Endothelial cell (in vitro differentiated cells): ENCODE measurements at places on chromosomes 11 and 22.
A peak's percentile ranks its signal among the peaks of the same experiment; 100 is the strongest.

- peak; percentile 34 for DNase-seq
Observed at GRCh38 chr11:65116370-65117205, 913 bp downstream of the ZNHIT2 start.

DNA sequence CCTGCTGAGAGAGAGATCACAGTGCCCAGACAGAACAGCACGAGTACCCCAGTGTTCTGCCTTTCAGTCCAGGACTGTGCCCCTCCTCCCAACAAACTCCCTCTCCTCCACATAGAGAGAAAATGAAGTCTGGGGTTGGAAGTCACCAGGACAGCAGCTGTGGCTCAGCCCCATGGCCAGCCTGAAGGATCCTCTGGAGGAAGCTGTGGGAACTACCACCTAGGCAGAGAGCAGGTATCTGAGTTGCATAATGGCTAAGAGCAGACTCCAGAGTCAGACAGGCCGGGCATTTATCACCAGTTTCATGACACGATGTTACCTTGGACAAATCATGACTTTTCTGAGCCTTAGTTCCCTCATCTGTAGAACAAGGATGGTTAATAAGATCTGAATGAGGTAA, 61.2 kb upstream of the RRAS2 start:
- no peak for DNase-seq

DNA sequence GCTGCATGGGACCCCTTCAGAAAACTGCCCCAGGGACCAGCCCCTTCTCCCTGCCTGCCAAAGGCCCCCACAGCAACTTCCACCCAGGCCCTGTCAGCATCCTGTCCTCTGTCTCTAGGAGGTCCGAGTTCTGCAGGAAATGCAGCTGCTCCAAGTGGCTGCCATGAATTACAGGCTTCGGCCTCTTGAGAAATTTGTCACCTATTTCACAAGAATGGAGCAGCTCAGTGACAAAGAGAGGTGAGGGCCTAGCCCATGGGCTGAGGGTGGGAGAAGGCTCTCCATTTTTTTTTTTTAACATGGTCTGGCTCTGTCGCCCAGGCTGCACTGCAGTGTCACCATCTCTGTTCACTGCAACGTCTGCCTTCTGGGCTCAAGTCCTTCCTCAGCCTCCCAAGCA, 7.3 kb downstream of the RGL4 start:
- no peak for DNase-seq

DNA sequence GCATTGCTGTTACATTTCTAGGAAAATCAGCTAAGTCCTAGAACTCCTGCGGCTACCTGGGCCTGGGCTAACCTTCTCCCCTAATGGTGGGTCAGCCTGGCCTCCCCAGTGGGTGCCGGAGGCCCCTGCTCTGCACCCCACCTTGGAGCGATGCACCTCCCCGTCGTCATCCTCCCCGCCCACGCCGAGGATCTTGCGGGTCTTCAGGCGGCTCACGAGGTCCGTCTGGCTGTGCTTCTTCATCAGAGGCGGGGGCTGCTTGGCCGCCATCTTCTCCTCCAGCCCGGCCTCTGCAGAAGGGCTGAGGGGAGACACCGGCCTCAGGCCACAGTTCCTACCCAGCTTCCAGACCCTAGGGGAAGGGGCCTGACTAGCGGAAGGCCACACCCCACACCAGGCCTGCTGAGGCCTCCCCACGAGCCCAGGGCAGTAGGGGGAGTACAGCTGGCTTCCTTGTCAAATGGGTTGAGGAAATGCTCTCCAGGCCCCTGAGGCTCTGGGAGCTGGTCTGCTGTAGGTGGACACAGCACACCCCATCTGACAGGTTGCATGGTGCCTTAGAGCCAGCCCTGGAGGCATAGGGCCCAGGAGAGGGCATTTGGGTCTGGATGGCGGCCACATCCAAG, 12.5 kb downstream of the TP53I11 start:
- no peak for DNase-seq

GRCh38 chr11:134939905-134940304, 527.9 kb upstream of the B3GAT1 start:
- peak; percentile 67 for DNase-seq

DNA sequence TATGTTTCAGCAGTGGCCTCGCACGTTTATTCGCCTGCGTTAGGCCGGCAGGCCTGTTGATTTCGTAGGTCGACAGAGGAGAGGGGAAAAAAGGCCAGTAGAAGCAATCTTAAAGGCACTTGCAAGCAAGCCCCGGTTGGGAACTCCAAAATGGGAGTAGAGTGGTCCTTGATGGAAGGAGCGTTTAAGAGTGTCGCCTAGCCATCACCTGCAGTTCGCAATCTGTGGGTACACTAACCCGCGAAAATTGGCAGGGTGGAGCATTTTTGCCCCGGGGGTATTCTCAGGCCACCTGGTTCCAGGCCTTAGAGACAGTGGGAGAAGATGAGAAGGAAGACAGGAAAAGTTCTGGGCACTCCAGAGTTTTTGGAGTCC, 1.1 kb downstream of the EWSR1 start:
- DNase-seq, result no peak

DNA sequence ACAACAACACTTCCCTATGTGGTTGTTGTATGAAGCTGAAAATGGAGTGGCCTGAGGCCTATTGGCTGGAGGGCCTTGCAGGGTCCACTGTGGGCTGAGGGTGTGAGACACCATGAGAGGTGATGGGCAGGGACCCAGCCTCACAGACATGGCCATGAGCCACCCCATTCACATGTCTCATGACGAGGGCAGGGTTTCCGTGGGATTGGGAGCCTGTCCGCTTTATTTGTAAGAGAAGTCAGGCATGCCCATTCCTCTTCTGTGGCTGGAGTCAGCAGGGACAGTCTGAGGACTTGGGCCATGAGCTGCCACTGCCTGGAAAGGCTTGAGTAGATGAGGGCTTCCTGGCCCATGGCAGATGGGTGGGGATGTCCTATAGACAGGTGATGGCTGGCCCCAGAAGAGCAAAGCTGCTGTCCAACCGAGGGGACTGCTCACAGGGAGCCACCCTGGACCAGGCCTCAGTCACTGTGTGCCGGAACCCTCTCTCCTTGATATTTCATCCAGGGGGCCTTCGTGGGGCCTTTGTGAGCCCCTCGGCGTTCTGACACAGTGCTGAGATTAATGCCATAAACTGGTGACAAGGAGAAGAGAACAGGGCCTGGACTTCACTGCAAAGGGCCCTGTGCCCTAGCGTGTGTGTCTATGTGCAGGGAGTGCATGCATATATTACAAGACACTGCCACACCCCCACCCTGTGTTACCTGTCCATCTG, 971.9 kb downstream of the BRD1 start:
- no peak for DNase-seq

DNA sequence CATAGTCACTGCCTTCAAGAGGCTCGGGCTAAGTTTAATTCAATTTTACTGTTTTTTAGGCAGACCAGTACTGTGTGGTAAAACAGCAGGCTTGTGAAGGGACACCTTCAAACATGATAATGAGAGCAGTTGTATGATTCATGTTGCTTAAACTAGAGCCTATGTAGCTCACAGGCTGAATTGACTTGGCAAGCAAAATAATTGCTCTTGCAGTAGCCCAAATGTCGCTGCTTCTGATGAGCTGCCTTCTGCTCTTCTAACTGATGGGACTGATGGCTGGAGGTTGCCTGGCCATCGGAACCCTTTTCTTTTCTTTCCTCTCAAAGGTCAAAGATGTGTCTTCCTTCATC, 137.6 kb downstream of the MAML2 start:
- DNase-seq, result no peak

- DNase-seq, result no peak
Observed at GRCh38 chr11:9780929-9781328, 117.1 kb downstream of the SWAP70 start.

DNA sequence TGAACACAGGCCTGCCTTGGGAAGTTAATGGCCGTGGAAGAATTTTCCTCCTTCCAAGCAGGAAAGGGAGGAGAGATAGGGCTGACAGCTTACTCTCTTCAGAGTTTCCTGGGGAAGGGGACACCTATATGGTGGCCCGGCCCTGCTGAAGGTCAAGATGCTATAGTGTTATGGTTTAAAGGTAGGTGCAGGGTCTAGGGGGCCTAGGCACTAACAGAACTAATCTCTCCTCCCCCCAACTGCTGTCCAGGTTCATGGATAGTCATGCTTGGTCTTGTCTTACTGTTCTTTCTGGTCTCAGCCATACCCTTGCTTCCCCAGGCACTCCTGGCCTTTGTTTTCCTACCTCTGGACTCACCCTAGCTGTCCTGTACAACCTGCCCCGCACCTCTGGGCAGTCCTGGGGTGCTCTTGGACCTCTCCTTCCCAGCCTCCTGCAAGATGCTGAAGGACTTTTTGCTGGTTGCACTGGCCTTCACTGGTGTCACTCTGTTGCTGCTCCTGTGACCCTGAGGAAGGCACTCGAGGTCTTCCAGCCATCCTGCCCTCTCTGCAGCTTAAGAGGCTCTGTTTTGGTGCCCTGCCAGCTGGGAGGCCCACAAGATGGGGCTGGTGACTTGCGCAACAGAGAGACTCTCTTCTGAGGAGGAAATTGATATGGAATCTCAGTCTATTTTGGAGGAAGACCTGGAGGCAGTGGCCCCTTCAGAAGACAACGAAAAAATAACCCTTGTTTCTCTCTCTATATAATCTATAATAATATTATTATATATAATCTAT, 17.9 kb downstream of the SEC14L3 start:
- peak; percentile 30 for DNase-seq

GRCh38 chr22:21727159-21727558, 8.4 kb downstream of the YPEL1 start:
- DNase-seq, result no peak
